GM20000 (cell line): ENCODE measurements at places on chromosomes 13 and 19.

DNA sequence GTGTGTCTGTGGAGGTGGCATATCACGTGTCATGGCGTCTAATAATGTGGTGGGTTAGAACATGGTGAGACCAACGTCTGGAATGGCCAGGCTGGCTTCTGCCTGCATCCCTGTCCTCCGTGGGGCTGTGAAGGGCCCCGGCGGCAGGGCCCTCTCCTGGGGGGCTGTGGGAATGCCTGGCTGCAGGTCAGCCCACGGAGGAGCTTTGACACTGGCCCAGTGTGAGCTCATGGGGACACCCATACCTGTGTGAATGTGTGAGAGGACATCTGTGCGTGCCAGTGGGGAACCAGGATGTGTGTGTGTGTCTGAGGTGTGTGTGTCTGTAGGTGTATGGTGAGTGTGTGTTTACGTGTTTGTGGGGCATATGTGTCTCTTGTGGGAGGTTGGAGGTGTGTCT is 300.1 kb downstream of the TEX29 start:
- DNase-seq, result no peak

- DNase-seq, result peak; percentile 68
Observed at GRCh38 chr13:49220856-49221589, 885 bp downstream of the MLNR start.

- peak; percentile 50 for DNase-seq
Observed at GRCh38 chr13:25181597-25181996, 9.5 kb upstream of the AMER2 start.

DNA sequence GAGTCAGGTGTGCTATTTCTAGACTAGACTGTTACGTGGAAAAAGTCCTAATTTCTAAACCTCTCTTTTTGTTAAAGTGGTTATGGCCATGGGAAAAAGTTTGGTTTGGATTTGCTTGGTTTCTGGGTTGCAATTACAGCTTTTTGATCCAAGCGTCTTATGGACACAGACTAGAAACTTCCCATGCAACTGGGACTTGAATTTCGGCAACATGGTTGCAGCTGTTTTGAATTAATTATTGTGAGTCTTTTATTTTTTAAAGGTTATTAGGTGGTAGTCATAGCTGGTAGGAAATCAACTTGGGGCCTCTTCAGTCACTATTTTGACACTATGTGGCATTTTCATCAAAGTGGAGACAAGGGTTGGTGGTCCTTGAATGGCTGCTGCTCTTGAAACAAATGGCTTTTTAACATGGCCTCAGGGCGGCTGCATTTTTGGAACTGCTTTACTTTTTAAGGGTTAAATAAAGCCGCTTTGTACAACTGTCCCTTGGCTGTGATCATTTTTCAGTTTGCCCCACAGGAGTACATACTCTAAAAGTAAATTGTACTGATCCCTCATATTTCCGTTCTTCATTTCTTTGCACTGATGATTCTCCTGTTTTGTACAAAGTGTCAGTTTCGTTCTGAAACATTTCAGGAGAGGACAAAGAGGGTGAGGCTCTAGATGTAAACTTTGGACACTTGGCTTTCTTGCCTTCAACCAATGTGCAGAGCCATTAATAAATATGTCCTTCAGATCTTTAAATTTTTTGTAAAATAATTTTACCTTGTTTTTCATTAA is 15.9 kb downstream of the HNRNPM start:
- DNase-seq, result no peak

- DNase-seq, result no peak
Observed at GRCh38 chr19:47766359-47766620, 12.2 kb upstream of the SELENOW start.

- no peak for DNase-seq
Observed at GRCh38 chr13:75505327-75505726, 23.4 kb upstream of the TBC1D4 start.

GRCh38 chr13:42107421-42107820 is 59.0 kb downstream of the DGKH start:
- DNase-seq, result no peak

DNA sequence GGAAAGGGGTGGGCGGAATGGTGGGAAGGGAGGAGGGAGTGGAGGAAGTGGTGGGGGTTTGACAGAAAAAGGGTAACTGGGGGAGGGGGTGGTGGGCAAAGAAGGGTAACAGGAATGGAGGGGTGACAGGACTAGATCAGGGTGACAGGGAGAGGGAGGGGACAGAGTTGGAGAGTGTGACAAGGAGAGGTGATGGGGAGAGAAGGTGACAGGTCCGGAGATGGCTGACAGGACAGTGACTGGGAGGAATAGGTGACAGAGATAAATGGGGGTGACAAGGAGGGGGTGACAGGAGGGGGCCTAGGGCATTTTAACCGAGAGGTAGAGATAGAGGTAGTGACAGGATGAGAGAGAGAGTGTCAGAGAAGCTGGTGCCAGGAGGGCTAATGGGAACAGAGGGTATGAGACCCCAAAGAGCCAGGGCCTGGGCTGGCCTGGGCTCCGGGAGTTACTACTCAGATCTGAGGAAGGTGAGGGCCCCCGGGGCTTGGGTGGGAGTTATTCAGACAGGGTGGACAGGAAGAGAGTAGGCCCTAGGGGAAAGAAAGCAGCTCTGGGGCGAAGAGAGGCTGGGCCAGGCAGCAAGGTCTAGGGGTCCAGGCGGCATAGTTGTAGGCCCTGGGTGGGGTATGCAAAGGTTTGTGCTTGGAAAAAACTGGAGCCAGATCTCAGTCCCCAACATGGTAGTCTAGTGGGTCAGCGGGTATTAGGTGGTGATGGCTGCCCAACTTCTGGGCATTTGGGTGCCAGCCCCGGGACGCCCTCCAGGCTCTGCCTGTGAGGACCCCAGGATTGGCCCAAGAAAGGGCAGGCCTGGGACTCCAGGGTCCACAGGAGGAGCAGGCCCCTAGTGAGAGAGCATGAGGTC is 660 bp downstream of the CIC start:
- DNase-seq, result no peak

- no peak for DNase-seq
Observed at GRCh38 chr19:16412596-16413355, 59.0 kb downstream of the EPS15L1 start.

DNA sequence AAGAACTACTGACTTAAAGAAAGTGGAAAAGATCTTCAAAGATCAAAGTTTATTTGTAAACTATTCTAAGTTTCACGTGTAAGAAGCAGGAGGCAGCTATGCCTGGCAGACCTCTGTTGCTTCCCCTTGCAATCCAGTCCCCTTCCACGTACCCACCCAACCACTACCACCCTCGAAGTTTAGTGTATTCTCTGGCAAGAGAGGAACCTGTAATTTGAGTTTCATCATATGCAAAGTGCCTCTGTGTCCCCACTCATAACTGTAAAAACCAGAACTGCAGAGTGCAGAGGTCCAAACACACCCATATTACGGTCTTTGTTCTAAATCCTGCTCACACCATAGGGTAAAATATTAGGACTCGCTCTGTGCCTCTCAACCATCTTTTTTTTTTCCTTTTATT is 75.8 kb upstream of the FRY start:
- no peak for DNase-seq

- no peak for DNase-seq
Observed at GRCh38 chr13:112867301-112867711, 101.7 kb upstream of the MCF2L start.

DNA sequence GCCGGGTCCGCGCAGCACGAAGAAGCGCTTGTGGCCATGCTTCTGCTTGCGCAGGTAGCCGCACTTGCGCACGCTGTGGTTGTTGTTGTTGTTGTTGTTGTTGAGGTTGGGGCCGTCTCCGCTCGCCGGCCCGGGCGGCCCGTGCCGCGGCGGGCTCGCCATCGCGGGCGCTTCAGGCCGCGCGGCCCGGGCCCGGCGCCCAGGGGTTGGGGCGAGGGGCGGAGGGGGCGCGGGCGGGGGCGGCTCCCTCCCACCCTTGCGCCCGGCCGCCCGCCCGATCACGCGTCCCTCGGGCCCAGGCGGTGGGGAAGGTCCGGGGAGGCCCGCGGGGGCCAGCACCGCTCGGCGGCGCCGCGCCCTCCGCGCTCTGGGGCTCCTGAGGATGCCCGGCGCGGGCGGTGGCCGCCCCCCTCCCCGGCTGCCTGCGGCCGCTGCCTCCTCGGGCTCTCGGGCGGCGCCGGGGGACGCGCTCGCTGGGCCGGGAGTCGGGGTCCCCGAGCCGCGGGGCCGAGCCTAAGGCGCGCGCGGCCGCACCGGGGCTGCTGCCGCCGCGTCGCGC is 412 bp downstream of the IRS2 start:
- no peak for DNase-seq

DNA sequence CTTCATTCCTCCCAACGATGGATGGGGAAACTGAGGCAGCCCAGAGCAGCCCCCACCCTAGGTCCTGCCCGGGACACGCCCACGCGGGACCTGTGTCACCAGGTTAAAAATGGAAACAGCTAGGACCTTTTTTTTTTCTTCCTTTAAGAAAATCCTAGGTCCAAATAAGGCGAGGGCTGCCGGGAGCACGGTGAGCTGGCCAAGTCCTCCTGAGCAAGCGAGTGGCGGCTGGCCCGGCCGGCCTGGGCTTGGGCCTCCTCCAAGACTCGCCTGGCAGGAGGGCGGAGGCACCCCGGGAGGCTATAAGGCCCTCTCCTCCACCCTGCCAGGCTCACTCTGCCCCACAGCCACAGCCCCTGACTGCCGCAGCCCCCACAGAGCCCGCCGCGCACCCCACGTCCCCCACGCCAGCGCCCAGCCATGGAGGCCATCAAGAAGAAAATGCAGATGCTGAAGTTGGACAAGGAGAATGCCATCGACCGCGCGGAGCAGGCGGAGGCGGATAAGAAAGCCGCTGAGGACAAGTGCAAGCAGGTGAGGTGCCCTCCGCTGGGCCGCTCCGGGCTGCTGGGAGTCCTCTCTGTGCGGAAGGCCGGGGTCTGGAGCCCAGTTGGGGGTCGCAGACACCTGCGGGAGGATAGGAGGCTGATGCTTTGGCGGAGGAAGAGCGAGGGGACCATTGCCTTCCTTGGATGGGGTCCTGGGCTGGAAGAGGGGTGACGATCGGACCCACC is 8.9 kb upstream of the TPM4 start:
- DNase-seq, result no peak

GRCh38 chr19:2064788-2065524 is 13.9 kb upstream of the MKNK2 start:
- no peak for DNase-seq

GRCh38 chr19:6687114-6687513 is 17.2 kb upstream of the TNFSF14 start:
- no peak for DNase-seq

DNA sequence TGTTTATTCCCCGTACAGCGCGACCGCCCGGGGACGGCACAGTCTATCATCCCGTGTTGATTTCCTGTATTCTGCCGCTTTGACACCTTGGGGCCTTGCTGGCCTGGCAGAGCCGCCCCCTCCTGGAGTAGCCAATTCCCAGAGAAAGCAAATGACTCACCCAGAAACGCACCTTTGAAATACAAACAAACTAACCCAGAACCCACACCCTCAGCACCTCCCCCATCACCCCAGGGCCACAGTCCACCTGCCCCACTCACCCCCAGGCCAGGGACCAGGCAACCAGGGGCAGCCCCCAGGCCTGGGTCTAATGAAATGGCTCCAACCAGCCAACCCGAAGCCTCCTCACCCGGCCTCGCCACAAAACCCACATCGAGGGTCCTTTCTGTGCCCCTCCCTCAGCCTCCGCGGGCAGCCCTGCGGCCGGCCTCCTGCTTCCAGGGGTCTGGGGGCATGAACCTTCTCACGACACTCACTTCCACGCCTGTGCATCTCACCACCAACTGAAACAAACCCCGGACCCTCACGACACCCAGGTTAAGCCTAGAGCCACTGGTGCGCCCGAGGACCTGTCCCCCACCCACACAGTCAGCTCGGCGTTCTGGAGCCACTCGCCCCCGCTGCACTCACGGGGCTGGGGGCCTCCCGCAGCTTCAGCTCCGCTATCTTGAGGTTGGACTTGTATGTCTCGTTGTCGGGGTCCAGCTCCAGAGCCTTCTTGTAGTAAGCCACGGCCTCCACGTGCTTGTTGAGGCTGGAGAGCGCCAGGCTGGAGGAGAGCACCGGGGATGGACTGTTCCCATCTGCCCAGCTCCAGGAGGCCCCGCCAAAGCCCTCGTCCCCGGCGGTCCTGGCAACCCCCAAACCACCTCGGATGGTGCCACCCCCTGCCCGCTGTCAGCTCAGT is 20.9 kb downstream of the SGTA start:
- DNase-seq, result no peak

- no peak for DNase-seq
Observed at GRCh38 chr19:35194012-35194984, 34.2 kb downstream of the FAM187B start.

DNA sequence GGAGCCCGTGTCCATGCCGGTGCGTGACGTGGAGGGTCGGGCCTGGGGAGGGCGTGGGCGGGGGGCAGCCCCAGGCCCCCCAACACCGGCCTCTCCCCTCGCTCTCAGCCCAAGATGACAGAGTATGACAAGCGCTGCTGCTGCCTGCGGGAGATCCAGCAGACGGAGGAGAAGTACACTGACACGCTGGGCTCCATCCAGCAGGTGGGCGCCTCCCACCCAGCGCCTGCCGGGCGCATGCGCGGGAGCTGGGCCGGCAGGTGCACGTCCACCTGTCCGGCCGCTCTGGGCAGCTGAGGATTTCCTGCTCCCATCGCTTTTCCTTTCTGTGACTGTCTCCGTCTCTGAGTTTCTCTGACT is 49.8 kb downstream of the VAV1 start:
- DNase-seq, result no peak

DNA sequence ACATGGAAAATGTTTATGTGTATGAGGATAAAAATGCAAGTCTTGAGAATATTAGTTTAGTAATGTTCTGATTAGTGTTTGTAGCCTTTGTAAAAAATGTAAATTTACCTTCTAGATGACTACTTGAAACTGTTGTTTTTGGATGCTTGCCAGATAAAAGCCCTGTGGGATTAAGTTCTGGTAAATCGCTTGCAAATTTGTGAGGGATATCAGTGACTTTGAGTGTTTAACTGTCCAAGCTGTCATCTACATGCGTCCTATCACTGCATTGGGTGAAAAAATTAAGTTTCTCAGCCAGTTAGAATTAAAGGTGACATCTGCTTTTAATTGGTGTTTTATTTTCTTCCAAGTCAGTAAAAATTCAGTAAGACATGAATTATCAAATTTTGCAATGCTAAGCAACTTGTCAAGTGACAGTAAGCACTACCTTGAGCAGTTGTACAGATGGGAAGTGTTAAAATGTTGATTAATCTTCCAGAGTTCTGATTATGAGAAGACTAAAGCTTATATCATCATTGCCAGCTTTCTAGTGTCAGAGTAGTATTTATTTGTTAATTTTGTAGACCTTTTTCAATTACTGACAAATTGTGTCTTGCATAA is 88.0 kb downstream of the PCCA start:
- no peak for DNase-seq

- no peak for DNase-seq
Observed at GRCh38 chr19:41753936-41754529, 1.3 kb upstream of the CEACAM6 start.

DNA sequence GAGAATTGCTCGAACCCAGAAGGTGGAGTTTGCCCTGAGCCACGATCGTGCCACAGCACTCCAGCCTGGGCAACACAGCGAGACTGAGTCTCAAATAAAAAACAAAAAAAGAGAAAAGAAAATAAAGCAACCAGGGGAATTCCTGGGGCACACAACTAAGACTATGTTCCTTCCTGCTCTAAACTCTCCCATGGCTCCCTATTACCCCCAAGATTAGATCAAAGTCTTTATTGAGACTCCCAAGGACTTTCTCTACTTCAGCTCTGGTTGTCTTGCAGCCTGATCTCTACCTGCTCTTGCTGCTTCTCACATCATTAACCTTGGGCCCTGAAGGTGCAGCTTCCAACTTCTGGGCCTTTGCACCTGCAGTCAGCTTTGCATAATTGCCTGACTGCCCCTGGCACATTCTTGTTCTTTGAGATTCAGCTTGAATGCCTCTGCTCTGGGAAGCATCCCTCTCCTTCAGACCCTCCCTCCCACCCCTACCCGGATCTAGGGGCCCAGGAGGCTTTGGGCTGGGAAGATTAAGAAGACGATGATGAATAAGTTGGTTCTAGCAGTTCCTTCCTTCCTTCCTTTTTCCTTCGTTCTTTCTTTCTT is 16.8 kb upstream of the CERS4 start:
- no peak for DNase-seq
